ENCODE measurements at places on chromosomes 7 and 10.
A peak's percentile ranks its signal among the peaks of the same experiment; 100 is the strongest.

GRCh38 chr10:32132357-32132946, 76.2 kb upstream of the KIF5B start:
- no peak for DNase-seq

- peak; percentile 96 for DNase-seq
These were observed 276.9 kb downstream of the GATA3 start for GRCh38 chr10:8331387-8331786.

- peak; percentile 83 for DNase-seq
These were observed 9.1 kb downstream of the RASSF4 start for GRCh38 chr10:44968500-44969400.

DNA sequence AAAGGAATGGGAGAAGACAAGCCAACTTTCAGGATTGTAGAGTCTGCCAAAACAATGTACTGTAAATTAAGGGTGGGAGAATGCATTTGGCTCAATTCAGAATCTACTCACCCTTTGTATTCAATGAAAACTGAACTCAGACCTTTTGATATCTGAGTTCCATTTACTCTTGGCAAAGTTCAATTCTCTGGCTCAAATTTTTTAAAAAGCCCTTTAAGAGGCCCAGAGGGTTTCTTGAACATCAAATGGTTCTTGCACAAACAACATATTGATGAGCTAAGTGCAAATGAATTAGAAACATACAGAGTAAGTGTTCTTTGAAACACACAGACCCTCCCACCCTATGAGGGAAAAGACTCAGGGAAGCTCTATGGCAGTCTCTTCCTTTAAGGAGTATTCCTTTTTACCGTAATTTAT, 5.2 kb upstream of the XPNPEP1 start:
- no peak for DNase-seq

DNA sequence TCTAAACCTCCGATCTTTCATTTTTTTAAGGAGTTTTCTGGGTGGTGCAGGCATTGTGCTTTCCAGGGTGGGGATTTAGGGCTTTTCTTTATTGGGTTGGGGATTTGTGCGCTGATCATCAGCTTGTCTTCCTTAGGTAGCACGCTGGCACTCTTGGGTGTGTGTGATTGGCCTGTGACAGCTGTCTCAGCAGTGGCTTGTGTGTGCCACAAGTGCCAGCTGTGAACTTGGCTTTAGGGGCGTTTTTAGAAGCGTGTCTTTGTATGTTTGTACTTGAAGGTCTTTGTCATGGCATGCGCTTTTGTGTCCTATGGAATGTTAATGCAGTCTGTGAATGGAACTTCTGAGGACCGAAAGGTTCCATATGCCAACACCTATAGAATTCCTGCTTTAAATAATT, 788 bp downstream of the AKAP9 start:
- peak; percentile 56 for DNase-seq

- peak; percentile 74 for DNase-seq
These were observed 4.4 kb downstream of the BAG3 start for GRCh38 chr10:119655566-119656001.

DNA sequence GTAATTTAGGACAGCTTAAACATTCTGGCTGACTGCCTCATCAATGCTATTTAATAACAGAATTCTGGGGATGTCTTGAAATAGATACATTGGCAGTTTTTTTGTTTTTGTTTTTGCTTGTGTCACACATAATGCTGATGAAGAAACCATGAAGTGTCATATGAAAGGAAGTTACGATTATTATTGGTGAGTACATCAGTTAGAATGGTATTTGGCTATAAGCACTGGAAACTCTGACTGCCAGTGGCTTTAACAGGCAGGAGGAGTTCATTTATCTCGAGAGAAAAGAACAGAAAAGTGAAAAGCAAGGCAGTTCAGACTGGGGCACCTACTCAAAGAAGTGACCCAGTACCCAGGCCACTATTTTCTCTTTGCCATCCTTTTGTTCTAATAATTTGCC, 18.1 kb downstream of the LSM8 start:
- no peak for DNase-seq

GRCh38 chr10:22243321-22243720, 25.5 kb upstream of the EBLN1 start:
- DNase-seq = no peak

DNA sequence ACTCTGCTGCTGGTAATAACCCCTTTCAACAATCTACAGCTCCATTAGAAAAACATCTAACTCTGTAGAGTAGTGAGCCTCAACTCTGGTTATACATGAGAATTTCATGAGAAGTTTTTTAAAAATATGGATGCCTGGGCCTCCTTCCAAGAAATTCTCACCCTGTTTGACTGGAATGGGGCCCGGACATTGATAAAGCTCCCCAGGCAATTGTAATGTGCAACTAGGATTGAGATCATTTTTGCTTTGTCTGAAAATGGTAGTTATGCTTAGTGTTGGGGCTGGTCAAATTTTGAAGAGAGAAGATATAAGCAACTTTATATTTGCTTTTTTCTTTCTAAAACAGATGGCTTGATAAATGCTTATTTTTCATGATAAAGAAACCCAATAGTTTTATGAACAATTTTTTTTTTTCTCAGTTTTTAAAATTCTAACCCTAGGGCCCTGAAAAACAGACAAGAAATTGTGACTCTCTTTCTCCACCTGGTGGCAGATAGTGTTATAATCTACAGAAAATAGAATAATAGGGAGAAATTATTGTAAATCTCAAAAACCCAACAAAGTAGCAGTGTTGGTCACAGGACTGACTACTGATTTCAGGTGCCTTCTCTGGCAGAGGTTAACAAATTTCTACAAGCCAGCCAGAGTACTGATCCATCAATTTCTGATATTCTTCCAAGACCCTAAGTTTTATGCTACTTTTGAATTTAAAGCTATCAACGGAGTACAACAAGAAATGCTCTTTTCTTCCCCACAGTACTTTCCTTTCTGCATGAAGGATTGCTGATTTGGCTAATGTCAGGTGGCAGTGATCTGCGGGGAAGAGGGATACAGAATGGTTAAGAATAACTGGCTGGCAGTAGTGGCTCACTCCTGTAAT, 174.8 kb downstream of the DKK1 start:
- peak; percentile 4 for DNase-seq

- DNase-seq = no peak
These were observed 128.8 kb downstream of the LHPP start for GRCh38 chr10:124590216-124591122.

DNA sequence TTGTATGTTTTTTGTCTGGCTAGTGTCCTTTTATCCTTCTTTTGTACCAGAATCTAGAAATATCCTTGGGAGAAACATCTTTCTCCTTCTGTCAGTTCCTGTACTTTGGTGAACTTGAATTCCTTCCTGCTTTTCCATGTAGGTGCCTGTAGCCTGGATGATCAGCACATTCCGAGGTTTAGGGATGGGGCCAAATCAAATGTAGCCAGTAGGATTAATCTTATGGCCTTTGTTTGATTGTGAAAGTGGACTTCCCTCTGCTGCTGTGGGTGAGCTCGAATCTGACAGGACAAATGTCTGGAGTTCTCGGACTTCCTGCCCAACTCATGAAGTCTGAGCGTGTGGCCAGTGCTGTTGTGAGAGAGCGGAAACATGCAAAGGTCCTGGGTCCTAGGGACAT, 33.2 kb upstream of the NAMPT start:
- no peak for DNase-seq

- DNase-seq = no peak
These were observed 254.3 kb downstream of the CDK14 start for GRCh38 chr7:90850471-90850870.

DNA sequence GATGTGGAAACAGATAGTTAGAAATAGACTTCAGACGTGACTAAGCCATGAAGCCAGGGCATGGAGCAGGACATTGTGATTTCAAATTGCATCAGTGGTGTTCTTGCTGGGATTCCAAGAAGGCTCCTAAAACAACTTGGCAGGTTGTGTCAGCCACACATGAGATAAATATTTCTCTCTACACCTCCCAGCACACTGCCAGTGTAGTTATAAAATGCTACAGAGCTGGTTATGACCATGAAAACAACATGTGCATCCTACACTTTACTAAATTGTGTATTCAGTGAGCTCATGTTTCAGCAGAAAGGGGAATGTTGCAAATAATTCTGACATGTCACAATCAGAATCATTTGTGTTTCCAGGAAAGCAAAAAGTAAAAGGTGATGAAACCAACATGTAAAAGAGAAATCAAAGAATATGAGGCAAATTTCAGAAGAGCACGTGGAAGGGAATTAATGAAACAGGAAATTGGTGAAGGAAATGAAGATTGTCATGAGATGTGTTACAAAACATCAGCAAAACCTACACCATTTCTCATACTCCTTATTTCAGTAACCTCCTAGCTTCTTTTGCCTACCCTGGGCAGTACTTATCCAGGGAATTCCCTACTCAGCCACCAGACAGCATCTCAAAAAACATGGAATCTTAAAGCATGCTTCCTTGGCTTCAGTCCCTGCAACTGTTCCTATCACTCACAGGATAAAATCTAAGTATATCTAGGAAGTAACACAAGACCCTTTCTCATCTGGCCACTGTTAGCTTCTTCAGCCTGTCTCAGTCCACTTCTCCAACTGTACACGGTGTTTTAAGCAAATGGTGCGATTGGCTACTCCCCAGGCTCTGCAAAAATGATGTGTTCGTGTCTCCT, 5.8 kb upstream of the CYP3A7 start:
- DNase-seq = no peak

DNA sequence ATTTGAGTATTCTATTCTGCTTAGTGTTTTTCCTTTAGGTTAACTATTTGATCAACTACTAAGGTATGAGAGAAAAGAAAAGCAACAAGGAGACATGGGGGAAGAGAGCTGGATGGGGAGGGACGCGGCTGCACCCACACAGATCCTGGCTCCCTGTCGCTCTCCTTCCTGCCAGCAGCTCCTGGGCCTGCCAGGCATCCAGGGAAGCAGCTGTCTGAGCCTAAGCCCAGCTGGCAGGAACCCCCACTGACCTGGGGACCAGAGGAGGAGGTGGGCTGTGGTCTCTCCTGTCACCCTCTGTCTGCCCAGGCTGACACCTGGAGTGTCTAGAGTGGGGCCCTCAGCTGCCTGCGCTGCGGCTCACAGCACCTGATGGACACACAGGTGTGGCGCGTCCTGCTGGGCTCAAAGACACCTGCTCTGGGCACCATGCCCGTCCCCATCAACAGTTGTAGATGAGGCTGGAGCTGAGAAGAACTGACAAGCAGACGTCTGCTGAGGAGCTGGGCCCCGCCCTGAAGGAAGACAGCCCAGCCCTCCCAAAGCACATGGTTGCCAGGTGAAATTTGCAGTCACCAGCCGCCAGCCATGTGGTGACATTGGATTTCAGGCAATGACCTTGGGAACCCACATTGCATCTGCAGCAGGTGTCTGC, 207.9 kb downstream of the PLXNA4 start:
- no peak for DNase-seq

DNA sequence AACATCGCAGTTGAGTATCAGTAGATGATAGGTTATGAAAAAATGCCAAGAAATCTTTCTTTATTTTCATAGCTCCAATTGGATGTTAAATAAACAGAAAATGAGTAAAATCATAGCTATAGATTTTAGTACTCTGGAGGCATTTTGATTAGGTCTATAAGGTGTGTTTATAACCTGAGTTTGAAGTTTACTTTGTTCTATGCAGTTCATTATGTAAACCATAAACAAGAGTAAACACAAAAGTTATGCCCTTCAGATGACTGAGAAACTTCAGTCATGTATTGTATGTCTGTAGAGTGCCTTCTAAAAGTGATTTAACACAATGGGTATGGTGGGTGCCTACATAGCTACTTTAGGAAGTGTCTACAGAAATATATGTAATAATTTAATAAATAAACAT, 13.6 kb downstream of the FOXP2 start:
- no peak for DNase-seq

DNA sequence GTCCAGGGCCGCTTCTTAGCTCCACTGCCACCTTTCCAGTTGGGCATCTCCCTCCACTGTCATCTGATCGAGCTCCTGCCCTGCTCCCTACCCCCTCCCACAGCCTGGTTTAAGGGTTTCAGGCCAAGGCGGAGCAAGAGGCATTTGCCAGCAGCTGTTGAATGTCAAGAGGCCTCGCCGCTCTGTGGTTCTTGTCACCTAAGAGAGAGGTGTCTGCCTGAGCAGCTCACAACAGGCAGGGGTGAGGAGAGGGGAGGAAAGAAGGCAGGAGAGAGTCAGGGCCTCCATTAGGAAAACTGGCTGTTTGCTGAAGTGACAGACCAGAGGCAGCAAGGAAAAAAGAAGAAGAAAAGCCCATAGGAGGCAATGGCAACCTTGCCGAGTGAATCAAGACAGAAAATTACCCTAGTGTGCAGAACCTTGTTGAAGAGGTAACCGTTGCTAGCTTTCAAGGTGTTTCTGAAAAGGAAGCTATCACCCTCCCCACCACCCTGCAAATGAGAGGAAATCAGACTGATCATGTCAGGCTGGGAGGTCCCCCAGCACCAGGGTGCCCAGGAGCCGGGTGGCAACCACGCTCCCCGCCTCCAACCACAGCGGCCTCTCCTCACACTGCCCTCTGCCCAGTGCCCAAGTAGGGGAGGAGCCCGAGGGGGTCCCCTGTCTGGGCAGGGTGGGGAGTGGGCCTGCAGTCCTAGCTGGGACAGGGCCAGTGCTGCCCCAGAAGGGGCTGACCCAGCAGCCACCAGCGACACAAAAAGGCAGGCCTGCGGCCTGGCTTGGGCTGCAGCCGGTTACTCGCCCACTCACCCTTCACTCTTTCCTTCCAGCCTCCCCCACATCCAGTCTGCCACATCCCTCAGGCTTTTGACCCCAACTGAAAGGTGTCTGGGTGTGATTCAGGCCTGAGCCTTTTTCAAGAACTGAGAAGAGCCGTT, 7.1 kb downstream of the GATA3 start:
- DNase-seq = peak; percentile 79

GRCh38 chr10:14552015-14552414, 221.3 kb upstream of the FRMD4A start:
- DNase-seq = no peak

GRCh38 chr7:100072462-100072861, 9.1 kb downstream of the ZNF3 start:
- DNase-seq = no peak

DNA sequence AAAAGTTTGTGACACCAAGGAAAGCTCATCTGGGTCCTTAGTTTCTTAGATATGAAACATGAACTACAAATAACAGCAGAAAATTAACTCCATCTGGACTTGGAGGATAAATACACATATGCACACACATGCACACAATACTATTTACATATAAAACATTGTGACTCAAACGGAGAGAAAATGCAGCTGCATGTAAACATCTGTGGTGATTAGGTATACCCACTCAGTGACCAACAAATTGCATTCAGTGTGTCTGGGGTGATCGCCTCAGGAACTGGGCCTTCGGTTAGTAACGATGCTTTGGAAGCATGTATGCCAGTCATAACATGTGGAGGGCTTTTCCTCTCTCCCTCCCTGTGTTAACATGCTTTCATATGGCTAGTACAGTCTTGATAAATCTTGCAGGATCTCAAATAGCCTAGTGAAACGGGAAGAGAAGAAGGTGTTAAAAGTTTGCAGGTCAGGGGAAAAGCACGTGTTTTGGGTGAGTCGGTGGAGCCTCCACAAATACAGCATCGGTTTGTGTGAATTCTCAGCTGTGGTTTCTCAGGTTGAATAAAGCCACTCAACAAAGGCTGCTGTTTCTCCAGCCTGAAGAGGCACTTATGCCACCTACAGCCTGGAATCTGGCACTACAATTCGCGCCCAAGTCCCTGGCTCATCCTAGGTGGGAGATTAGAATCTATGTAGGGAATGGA, 8.7 kb upstream of the GLRX3 start:
- DNase-seq = peak; percentile 78
